Right ventricle myocardium inferior (tissue), 1 donor: ENCODE measurements at places on chromosomes 12 and 14.

DNA sequence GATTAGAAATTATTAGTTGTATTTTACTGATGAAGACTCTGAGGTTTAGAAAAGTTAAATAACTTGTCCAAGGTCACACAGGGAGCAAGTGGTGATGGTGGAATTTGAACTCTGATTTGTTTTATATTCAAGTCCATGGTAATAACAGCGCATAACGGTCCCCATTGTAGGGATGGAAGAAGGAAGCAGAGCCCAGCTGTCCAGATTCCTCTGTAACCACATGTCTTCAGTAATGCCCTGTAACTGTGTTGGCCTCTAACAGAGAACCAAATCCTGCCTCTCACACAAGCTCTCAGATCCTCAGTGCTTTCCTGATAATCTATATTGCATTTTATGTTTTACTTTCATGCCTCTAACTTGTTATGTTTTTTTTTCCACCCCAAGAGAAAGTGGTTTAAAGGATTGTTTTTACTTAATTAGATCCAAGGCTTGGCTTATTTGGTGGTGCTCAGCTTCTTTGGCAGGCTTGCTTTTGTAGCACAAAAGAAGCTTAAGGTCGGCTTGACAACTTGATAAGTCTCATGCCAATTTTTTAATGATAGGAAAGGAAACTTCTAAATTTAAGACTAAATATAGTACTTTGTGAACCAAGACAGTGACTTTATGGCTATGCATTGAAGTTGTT lies 105.1 kb upstream of the SEL1L start:
- no peak for DNase-seq

- DNase-seq = no peak
These were observed 63.8 kb upstream of the LMO3 start for GRCh38 chr12:16669756-16670155.

GRCh38 chr12:125100551-125101434 lies 35.6 kb downstream of the AACS start:
- no peak for DNase-seq

DNA sequence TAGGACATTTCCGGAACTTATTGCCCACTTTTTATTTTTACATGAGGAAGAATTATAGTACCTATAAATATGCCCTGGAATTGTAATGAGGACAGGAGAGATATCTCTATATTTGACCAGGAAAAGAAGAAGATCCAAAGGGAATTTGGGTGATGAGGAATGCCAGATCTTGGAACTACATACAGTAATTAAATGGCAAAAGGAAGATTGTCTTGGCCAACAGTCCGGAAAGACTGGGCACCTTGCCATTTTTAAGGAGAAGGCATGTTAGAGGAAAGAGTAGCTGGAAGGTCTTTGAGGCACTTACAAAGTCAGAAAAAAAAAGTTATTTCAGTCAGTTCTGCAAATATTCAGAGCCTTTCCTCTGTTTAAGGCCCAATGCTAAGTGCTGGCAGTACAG lies 616.4 kb downstream of the MED13L start:
- no peak for DNase-seq

DNA sequence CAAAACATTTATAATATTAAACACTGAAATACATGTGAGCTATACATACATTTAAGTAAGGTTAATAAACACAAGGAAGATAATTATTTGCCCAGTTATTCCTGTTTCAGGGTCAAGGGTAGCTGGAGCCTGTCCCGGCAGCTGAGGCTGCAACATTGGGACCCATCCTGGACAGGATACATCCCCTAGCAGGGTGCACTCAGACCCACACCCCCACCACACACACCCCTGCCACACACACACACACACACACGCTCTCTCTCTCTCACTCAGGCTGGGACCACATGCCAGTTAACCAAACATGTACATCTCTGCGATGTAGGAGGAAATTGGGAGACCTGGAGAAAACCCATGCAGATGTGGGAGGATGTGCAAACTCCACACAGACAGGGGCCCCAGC lies 112.6 kb upstream of the TMCC3 start:
- DNase-seq = no peak

DNA sequence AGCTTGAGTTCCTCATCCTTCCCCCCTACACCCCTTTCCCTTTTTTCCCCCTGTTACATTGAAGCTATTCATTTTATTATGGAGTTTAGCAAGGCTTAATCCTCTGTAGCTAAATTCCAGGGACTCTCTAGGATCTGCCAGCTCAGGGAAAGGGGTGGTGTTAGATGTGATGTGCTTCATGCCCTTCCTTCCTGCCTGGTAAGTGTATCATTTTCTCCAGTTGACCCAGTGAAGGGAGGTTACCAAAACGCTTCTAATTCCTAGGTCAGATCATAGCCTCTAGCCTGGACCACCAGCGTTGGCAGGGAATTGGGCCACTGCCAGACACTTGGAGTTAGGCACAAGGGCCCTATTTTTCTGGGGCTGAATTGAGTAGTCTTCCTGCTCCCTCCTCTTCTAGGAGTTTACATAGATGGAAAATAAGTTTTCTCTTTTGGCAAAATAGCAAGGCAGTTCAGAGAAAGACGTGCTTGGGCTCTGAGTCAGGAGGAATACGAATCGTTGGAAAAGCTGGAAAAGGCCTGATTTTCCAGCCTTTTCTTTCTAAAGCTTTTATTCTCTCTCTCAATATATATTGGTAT lies 88.3 kb downstream of the NPAS3 start:
- peak; percentile 41 for DNase-seq

DNA sequence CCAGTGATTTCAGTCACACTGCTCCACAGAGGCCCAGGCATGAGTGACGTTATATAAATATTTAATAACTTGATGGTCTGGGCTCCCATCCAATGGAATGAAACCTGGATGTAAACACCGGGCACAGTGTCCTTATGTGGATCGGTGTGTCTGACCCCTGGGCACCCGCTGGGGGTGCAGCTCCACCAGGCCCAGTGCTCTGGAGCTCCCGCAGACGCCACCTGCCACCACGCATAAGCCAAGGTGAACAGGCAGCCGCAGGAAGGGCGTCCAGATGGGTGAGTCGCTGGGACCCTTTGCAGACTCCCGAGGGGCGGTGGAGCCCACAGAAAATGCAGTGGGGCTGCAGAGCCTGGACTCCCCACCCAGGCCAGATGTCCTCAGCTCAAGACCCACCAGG lies 121.6 kb downstream of the SCARB1 start:
- peak; percentile 67 for DNase-seq

DNA sequence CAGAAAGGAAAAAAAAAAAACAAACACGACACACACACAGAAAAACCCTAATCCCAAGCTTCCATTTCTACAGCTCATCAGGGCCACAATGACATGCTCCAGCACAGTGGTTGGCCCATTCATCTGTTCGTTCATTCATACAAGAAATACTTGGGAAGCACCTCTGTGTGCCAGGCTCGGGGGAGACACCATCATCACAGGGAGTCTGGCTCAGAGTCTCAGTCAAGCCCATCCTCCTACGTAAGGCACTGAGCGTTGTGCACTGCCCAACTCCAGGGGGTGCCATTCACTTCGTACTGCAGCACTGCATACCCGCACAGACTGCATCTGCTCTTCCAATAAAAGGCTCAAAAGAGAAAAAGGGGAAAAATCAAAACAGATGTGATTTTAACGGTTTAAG lies 15.3 kb downstream of the VPS37B start:
- DNase-seq = no peak

- no peak for DNase-seq
These were observed 254.0 kb upstream of the USP15 start for GRCh38 chr12:62006076-62006732.

- DNase-seq = peak; percentile 76
These were observed 299.6 kb downstream of the PCNX1 start for GRCh38 chr14:71206766-71207371.

DNA sequence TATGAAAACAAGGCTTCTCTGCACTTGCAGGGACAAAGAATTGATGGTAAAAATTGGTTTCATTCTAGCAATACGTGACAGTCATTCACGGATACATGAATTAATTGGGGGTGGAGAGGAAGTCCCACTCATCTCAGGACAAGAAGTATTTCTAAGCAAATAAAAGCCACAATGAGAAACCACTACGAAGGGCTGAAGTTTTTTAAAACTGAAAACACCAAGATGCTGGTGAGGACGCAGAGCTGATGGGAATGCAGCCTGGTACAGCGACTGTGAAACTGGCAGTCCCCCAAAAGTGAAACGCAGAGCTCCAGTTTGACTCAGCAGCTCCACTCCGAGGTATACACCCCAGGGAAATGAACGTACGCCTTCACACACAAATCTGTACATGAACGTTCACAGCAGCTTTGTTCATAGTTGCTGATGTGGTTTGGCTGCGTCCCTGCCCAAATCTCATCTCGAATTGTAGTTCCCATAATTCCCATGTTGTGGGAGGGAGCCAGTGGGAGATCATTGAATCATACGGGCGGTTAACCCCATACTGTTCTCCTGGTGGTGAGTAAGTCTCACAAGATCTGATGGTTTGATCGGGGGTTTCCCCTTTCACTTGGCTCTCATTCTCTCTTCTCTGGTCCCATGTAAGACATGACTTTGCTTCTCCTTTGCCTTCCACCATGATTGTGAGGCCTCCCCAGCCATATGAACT lies 89.0 kb downstream of the SCARB1 start:
- DNase-seq = no peak

GRCh38 chr14:52769887-52770286 lies 21.5 kb downstream of the GNPNAT1 start:
- no peak for DNase-seq
